ENCODE measurements at places on chromosomes 6 and 20.
A peak's percentile ranks its signal among the peaks of the same experiment; 100 is the strongest.

- no peak for DNase-seq
These were observed 114.5 kb downstream of the INSM1 start for GRCh38 chr20:20482453-20482852.

DNA sequence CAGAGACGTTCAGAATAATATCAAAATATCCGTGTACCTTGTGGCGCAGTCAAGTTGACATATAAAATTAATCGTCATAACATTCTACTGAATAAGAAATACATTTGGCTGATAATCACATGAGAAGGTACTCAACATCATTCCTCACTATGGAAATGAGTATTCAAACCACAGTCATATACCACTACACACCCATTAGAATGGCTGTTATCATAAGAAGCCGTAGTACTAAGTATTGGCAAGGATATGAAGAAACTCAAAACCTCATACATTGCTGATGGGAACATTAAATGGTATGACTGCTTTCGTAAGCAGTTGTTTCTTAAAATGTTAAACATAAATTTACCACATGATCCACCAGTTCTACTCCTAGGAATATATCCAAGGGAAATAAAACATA lies 244.7 kb downstream of the CDKAL1 start:
- DNase-seq, result no peak

- DNase-seq, result peak; percentile 39
These were observed 212.1 kb upstream of the PHACTR1 start for GRCh38 chr6:12504325-12504966.

GRCh38 chr6:87341899-87342298 lies 2.7 kb upstream of the C6orf163 start:
- no peak for DNase-seq

DNA sequence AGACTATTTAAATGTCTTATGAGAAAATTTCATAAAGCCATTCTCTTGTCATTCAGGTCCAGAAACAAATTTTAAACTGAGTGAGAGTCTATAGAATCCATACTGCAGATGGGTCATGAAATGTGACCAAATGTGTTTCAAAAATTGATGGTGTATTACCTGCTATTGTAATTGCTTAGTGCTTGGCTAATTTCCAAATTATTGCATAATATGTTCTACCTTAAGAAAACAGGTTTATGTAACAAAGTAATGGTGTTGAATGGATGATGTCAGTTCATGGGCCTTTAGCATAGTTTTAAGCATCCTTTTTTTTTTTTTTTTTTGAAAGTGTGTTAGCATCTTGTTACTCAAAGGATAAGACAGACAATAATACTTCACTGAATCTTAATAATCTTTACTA lies 5.0 kb downstream of the MARCKS start:
- DNase-seq, result no peak

DNA sequence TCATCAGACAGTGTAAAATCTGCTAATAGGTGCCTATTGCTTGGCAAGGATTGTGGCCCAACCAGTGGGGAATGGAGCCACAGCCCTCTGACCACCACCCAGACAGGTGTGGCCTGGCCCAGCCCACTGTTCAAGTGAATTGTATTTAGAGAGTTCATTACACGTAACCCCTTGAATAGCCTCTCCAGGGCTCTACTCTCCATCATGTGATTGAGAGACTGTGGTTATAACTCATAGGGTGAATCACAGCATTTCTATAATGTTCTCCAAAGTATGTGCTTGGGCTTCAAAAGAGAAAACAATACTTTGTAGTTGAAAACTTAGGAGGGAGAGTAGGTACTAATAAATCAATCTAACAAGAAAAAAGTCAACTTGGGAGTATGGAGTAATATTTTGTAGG lies 38.4 kb downstream of the ALDH8A1 start:
- no peak for DNase-seq

- DNase-seq, result peak; percentile 35
These were observed 140.9 kb downstream of the RNF144B start for GRCh38 chr6:18527836-18528743.

- DNase-seq, result peak; percentile 23
These were observed 120.7 kb upstream of the CLDN20 start for GRCh38 chr6:155143029-155143577.

DNA sequence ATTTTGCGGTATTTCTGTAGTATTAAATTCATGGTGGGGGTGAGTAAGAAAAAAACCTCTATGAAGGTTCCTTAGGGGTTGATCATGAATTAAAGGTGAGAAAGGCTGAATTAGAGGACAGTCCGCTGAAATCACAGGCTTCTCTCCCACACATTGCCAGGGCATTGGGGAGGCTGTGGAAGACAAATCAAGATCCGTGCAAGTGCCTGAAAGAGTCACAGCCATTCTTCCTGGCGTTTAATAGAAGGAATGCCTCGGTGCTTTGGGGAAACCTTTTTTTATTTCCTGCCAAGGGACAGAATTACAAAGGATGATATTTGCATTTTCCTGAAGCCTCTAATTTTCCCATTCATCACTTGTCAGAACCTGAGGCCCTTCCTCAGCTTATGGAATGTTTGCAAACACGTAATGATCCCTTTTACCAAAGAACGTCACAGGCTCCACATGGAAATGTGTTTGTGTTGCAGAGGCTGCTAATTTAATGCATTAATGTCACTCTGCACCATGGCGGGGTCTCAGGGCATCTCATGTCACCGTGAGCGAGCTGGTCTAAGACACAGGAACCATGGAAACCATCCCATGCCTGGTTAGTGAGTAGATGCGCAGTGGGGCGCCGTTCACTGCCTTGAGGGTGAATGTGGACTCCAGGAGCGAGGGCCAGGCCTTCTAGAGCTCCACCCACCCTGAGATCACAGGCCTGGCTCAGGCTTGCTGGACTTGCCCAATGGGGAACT lies 185.9 kb upstream of the SULF2 start:
- peak; percentile 55 for DNase-seq

DNA sequence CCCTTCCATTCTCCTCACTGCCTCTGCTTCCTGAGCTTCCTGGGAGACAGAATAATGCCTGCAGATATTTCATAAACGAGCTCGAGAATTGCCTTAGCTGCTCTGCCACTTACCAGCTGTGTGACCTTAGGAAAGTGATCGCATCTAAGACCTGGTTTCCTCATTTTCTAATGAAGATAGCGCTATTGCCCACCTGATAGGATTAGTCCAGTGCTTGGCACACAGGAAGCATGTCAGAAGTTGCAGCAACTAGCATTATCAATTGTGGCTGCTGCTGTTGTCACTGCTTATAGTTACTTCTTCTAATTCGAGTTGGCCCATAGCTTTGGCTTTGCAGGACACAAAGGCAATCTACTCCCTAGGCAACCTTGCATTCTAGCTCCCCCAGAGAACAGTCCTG lies 305.5 kb upstream of the SGK1 start:
- DNase-seq, result no peak

- no peak for DNase-seq
These were observed 21.9 kb upstream of the TAF8 start for GRCh38 chr6:42028234-42029061.

DNA sequence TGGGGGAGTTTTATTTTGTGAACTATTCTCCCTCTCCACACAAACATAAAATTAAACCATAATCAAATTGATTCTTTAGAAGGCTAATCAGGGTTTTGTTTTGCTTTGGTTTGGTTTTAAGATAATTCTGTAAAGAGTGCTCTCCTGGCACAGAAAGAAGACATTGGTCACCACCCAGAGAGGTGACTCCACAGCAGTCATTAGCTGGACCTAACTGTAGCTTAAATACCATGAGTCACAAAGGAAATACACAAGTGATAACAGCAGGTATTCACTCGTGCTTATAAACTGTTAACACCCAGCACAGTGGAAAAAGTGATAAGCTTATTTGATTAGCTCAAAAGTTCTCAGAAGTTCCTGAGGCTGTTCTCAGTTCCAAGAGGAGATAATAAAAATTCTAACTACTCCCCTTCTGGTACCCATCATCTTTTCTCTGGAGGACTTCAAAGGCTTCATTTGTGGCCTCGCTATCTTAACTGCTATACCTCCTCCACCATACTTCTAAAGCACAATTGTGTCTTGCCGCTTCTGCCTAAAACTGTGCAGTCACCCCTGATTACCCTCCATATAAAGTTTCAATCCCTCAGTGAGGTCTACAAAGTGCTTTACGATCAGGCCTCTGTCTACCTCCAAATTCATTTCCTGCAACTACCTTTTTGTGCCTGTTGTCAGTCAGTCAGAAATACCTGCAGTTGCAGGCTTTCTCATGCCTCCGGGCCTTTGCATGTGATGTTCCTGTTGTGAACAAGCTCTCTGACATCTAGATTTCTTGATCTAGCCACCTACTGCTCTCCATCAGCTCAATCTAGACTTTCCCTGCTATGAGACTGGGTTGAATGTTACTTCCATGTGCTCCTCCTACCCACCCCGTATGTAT lies 201.1 kb downstream of the SAMD5 start:
- no peak for DNase-seq

DNA sequence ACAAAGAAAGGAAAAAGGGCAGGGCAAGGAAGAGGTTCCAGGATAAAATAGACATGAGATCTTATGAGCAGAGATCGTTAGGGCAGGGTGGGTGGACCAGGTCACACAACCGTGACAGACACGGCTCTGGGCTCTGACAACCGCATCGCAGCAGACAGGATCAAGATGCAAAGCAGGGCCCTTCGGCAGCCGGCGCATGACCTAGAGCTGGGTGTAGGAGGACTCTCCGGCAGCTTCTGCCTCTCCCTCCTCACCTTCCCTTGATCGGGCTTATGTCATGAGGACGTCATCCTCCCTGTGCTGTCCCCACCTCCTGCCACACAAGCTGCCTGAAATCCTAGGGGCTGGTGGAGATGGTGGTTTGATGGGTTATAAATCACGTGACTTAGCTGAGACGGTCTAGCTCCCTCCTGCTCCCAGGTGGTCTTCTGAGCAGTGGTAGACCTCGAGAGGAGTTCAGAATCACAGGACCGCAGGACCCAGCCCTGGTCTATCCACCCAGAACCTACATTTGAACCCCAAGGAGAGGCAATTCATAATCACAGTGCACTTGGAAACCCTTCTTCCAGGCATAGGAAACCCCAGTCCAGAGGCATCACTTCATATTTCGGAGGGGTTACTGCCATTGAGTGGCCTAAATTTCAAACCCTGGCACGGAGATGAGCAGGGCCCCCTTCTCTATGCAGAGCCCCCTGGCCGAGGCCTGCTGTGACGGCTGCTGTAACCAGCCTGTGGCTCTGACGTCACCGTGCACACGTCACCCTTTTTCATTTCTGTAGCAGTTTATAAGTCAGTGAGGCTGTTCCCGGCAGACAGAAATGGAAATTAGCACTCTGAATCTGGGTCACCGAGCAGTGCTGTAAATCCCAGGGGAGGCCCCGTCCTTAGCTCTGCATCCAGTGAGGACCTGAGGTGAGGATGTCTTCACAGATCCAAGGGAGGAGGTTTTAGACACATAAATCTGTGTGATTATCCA lies 8.7 kb upstream of the CCR6 start:
- DNase-seq, result no peak

- DNase-seq, result no peak
These were observed 306.4 kb downstream of the COL12A1 start for GRCh38 chr6:74899416-74899815.

GRCh38 chr6:22401206-22401605 lies 104.4 kb upstream of the PRL start:
- no peak for DNase-seq

DNA sequence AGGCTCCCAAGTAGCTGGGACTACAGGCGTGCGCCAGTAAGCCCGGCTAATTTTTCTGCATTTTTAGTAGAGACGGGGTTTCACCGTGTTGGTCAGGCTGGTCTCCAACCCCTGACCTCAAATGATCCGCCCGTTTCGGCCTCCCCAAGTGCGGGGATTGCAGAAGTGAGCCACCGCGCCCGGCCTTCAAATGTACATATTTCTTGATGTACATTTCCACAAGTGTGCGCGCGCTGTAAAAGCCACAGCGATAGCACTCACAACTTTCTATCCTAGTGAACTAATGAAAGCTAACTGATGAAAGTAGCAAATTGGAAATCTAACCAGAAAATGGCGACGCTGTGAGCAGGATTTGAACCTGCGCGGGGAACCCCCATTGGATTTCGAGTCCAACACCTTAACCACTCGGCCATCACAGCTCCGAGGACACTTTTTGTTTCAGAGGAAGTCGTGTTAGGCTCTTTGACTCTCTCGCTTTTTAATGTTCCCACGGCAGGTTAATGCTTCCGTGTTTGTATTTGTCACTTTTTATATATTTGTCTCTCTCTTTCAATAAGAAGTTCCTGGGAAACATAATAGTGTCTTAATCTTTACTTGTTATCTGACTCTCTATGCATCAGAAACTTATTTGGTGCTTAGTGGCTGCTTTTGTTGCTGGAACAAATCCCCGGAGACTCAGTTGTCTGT lies 199.4 kb upstream of the ZNF184 start:
- peak; percentile 29 for DNase-seq

DNA sequence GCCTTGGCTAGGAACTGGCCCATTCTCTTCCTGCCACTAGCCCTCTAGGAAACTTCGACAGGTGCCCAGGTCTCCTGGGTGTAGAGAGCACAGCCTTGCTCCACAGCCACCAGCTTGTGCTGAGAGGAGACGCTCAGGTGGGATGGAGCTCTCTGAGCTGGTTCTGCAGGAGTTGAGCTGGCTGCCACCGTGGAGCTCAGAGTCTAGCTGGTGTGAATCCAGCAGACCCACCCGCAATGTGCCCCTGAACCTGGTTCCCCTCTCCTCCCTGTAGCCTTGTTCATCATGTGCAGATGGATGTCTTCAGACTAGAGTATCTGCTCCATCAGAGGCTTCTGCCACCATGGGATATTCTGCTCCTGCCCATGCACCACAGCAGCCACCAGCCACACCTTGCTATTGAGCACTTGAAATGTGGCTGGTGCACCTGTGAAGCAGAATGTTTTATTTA lies 222.5 kb downstream of the SYNDIG1 start:
- no peak for DNase-seq

- no peak for DNase-seq
These were observed 45.1 kb downstream of the RAMACL start for GRCh38 chr6:166541366-166541765.

DNA sequence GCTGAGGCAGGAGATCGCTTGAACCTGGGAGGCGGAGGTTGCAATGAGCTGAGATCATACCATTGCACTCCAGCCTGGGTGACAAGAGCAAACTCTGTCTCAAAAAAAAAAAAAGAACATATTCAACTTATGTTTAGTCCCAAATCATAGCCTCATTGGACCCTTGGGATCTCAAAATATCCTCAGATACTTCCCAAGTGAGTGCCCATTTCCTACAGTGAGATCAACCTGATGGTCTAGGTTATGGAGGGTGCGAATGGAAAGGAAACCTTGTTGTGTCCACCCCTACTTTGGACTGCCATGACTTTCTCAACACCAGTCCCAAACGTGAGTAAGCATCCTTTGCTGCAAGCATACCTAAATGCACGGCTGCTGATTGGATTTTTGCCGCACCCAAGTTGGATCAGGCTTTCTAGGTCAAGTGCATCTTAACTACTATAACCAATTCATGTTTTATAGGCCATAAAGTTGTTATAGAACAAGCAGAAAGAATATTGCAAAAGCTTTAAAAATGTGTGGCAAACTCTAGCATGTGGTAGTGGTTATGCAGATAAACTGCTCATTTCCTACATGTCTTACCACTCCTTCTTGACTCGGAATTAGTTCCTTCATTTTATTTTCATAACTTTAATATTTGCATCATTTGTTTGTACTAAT lies 131.2 kb downstream of the PLEKHG1 start:
- DNase-seq, result no peak

All from HAP-1 (cell line).